ENCODE measurements at places on chromosomes 4 and X. TPM values are rescaled to one million over a fixed set of nuclear protein-coding genes. Genes with fewer than 3 reads are reported as not detected.

- DNase-seq, result no peak
These were observed 5.6 kb upstream of the LNX1 start for GRCh38 chr4:53596901-53597300.

DNA sequence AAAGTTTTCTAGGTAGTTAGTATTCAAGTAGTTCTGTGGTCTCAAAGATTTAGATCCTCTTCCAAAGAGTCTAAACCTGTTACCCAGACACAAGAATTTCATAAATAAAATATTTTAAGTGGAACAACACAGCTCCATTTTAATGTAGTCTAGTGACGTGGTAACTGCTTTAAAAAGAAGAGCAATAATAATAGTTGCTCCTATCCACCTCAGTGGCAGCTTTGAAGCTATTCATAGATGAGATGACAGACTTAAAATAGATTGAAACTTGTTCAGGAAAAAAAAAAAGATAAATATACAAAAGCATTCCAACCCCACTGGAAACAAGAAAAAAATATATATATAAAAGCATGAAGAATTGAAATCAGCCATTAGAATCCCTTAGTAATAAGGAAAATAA, 14.6 kb downstream of the SCOC start:
- no peak for DNase-seq

DNA sequence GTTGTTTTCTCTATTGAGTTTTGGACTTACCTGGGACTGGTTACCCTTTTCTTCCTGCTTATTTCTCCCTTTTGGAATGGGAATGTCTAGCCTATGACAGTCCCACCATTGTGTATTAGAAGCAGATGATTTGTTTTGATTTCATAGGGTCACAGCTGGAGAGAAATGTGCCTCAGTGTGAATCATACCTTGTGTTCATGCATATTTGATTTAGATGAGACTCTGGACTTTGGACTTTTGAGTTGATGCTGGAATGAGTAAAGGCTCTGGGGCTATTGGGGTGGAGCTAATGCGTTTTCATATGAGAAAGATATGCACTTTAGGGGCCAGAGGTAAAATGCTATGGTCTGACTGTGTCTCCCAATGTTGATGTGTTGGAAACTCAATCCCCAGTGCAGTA, 30.5 kb upstream of the TEX13C start:
- DNase-seq, result no peak

DNA sequence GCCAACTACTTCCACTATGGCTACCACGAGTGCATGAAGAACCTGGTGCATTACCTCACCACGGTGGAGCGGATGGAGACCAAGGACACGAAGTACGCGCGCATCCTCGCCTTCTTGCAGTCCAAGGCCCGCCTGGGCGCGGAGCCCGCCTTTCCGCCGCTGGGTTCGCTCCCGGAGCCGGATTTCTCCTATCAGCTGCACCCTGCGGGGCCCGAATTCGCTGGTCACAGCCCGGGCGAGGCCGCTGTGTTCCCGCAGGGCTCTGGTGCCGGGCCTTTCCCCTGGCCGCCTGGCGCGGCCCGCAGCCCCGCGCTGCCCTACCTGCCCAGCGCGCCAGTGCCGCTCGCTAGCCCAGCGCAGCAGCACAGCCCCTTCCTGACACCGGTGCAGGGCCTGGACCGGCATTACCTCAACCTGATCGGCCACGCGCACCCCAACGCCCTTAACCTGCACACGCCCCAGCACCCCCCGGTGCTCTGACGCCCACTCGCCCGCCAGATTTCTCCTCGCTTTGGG, 2.1 kb downstream of the HELT start:
- DNase-seq, result no peak

- DNase-seq, result no peak
These were observed 55.4 kb downstream of the CLCN3 start for GRCh38 chr4:169675825-169676224.

GRCh38 chr4:142396279-142396678, 449.8 kb downstream of the INPP4B start:
- DNase-seq, result no peak

DNA sequence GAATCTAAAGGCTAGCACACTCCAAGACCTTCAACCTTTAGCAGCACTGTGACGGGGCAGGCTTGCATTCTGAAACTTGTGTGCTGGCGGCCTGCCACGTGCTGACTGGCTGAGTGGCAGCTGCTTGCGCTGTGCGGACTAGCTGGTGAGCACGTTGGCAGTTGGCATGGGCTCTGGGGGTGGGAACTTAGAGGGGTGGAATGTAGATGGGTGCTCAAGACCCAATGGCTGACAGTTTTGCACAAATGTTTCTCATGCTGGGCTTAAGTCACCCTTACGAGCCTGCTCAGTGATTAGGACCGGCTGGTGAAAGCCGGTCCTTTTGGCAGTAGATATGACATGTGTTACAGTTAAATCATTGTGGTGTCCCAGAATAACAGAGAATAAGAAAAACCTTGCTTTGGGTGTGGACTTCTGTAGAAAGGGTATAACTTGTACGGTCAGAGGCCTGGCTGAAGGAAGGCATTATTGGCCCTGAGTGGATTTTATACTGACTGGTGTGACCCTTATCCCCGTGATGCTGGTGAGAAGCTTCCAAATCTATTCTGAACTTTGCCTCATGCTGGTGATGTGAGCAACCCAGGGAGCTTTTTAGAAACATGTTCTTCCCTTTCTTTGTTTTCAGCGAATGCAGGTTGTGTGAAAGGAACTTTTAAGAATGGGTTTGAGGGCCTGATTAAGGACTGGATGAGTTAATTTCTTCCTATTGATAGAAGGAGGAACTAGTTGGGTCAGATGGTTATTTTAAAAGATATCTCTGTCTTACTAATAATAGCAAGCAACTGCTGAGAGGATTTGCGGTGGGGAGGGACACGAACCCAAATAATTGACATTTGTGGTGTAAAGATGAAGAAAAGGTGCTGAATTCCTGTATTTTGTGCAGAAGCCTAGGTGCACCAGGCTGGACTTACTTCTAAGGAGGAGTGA, 107.4 kb upstream of the SLC4A4 start:
- peak; percentile 87 for DNase-seq

DNA sequence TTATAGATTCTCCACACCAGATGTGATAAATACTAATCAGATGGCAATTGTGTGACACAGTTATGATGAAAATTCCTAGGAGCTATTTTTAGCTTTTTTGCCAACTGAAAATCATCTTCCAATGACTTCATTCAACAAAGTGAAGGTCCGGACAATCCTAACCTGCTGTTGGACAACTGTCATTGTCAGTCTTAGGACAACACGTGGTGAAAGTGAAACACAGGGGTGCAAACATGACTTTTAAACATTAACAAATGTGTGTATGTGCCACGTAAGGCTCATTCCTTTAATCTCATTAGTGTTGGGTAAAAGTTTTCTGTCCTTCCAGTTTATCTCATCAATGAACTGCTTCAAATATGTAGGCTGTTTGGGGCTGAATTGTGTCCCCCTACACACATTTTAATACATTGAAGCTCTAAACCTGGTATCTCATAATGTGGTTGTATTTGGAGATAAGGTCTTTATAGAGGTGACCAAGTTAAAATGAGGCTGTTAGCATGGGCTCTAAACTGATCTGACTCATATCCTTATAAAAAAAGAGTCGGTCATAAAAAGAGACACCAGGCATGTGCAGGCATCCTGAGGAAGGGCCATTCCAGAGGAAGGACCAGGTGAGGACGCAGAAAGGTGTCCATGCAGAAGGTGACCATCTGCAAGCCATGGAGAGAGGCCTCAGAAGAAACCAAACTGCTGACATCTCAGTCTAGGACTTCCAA, 41.2 kb upstream of the SMAD1 start:
- no peak for DNase-seq

DNA sequence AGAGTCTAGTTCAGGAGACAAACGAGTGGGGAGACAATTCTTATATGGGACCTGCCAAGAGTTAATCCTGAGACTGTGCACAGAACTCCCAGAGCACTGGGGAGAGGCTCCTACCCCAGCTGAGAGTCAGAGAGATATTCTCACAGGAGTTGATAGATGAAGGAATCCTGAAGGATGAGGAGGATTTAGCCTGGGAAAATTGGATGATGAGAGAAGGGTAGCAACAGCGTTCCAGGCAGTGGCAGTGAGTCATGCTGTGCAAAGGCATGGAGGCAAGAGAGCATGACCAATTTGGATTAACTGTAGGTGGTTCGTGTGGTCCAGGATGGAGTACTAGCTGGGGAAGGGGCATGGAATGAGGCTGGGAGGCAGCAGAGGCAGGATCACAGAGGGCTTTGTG, 318.6 kb downstream of the LDB2 start:
- no peak for DNase-seq

DNA sequence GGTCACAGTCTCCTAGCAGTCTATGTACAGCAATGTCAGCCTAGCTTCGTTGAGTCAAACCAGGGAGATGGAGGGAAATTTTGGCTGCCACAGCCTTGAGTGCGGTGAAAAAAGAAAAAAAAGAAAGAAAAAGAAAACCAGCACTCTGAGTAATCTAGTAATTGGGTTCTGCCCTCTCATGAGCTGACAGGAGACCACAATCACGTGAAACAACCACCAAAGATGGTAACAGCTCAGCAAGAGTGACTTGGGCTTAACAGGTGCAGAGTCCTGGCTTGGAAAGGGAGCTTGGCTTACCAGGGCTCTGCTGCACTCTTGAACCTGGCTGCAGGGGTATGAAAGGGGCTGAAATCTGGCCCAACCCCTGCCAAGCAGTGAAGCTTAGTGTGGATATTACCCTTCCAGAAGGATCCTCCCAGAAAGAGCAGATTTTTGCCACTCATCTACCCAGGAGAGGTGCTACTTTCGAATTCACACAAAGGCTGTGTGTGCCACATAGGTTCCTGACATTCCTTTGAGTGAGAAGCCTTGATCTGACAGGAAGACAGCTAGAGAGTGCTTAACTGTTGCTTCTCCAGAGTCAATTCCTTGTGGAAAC, 350.3 kb downstream of the PTTG2 start:
- DNase-seq, result no peak

DNA sequence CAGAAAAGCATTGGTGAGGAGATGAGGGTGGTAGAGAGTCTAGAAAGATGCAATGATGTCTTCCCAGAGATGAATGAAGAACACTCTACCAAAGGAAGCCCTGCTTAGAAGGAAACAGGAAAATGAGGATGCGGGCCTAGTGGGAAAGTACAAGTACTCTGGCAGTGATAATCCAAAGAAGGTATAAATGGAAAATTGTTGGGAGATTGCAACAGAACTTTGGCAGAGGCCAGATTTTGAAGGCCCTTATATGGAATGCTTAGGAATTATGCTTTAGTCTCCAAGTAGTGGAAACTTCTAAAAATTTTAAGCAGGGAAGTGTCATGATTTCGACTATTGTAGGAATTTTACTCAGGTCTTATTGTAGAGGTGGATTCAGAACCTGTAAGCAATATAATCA, 11.0 kb downstream of the ARSJ start:
- no peak for DNase-seq

DNA sequence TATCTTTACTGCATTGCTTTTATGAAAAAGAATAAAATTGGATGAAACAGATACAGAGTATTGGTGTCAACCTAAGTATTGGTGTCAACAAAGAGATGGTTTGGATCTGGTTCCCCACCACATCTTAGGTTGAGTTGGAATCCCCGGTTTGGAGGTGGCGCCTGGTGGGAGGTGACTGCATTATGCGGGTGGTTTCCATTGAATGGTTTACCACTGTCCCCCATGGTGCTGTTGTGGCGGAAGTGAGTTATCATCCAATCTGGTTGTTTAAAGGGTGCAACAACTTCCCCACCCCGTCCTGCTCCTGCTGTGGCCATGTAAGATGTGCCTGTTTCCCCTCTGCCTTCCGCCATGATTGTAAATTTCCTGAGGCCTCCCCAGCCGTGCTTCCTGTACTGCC, 52.8 kb upstream of the CD99 start:
- DNase-seq, result no peak

GRCh38 chr4:125365731-125366130, 51.0 kb downstream of the FAT4 start:
- no peak for DNase-seq

DNA sequence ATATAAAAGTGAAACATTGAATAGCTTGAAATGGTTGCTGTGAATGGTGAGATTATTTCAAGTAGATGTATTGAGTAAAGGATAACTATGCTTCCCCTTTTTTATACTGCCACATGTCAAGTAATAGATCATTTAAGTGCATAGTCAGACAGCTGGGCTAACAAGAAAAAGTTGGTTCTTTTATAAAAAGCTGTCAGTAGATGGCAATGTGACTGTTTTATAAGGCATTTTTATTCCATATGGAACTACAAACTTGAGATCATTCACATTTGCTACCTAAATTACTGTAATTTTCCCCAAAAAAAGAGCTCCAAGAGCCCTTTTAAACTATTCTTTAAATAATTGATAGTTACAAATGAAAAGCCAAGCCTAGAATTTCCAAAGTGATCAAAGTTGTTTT, 831.0 kb downstream of the C4orf33 start:
- no peak for DNase-seq

DNA sequence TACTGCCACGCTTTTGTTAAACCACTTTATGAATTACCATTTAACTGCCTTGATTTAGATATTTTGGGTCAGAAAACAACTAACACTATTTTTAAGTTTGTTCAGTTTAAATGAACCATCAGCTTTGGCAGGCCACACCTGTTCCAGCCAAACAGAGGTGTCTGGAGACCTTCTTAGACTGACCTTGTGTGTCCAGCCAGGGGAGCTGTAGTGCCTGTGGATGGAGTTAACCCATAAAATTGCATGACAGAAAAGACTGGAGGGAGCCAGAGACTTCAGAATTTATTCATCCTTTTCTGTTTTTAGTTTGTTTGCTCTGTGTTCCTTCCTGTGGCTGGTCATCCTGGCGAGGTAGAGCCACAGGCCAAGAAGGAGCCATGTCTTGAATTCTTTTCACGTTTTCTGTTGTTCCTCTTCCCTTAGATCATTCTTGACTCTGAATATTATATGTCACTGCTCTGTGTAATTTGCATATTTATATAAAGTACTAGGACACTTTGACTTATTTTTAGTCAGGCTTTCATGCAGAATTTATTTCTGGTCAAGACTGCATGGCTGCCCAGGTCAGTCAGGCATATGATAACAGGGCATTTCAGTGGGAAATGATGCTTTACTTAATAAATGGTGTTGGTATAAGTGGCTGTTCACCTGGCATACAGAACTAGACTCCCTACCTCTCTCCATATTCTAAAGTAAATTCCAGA, 26.7 kb downstream of the HERC3 start:
- no peak for DNase-seq

XPNPEP2 gene
- total RNA-seq, result 832 TPM

MAGEC2 gene
- total RNA-seq, result not detected

HHIP gene
- 4.7 TPM for total RNA-seq

TCEANC gene
- total RNA-seq, result 2.8 TPM

SPATA18 gene
- total RNA-seq, result 3.4 TPM

CCDC160 gene
- total RNA-seq, result not detected

SUPT20HL1 gene
- total RNA-seq, result not detected

SOD3 gene
- 3.7 TPM for total RNA-seq

LRBA gene
- 71.5 TPM for total RNA-seq

All from Peyer's patch (tissue), 4 donors.